ENCODE measurements at places on chromosomes 16 and 17.

DNA sequence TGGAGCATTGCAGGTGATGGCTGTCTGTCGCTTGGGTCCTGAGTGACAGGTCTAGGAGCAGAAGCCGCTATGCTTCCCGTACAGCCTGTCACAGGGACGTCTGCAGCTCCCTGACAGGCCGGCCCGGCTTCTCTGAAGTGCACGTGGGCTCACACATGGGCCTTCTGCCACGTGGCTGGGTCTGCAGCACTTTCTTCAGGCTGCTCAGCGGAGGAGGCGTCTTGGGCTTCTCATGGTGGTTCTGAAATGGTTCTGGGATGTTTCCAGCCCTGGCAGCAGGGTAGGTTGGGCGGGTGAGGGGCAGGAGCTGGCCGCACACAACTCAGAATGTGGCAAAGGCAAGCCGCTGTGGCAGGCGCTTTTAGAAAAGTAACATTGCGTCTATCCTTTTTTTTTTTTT lies 80.3 kb upstream of the ZNF750 start:
- no peak for DNase-seq

DNA sequence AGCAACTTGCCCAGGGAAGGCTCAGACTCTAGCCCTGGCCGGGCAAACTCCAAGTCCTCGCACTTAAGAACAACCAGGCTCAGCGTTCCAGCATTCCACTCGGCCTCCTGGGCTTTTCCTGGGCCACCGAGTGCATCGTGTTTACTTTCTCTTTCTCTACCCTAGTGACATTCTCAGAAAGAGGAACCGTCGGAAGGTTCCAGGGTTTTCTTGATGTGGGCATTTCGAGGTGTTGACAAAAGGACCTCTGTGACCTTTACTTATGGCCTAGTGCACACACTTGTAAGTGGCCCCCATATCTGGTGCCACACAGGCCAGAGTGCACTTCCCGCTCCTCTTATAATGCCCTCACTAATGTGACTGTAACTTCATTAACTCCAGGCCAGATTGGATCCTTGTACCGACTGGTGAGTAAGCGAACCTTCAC lies 3.1 kb upstream of the BANP start:
- DNase-seq = no peak

DNA sequence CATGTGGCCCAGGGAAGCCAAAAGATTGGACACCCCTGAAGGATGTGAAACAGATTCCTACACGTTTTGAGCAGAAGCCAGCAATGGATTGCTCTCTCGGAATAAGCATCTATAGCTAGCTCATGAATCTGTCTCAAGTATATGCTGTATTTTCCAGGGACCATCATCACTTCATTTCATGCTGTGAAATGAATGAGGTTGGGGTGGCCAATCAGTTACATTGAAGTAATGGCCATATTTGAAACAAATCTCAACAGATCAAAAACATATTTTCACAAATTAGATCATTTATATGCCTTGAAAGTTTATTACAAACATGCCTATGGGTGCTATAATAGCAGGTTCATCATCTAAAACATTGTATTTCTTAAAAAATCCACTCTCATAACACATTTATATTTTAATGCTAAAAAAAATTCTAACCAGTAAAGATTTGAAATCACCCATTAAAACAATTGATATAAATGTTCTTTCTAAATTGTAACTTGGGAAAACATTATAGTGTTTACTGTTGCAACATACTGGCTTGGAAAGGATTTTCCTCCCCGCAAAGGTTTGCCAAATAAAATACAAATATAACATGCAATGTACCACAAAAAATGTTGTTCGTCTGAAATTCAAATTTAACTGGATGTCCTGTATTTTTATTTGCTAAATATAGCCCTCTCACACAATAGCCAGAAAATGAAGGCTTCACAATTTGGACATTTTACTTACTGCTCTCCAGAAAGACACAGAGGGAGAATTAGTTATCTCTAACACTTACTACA lies 743.6 kb downstream of the KCNJ2 start:
- DNase-seq = no peak

GRCh38 chr17:40041196-40041595 lies 13.0 kb downstream of the MED24 start:
- no peak for DNase-seq

DNA sequence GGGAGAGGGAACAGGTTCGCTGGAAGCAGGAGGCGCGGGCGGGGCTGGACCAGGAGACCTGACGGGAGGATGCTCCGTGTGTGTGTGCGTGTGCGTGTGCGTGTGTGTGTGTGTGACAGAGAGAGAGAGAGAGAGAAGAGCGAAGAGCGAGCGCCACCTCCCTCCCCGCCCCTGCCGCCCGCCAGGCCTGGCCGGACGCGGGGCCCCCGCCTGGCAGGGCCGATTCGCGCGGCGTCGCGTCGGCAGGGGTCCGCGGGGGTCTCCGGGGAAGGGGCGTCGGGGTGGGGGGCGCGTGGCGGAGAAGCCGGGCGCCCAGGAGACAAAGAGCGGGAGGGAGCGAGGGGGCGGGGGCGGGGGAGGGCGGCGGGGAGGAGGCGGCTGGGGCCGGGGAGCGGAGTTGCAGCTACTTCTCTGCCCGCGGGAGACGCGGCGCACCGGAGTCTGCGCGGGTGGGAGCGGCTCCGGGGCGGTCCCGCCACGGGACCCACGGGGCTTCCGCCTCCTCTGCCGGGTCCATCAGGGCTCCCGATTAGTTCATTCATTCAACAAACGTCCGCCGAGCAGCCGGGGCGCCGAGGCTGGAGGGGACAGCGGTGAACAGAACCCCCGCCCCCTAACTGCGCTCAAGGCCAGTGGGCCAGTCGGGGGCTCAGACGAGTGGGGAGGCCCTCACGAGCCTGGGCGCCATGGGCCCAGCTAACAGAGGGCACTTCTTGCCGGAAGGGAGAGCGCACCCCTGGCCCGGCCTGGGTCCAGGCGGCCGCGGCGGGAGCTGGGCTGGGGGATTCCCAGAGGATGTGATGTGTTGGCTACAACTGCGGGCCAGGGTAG lies at the start of gene SAMD14:
SAMD14 (minus strand) TSS at position 433 of the 831 bp plus-strand sequence. CDS start 5,201 bp downstream, outside the sequence.
- DNase-seq = peak; percentile 83

- DNase-seq = no peak
These were observed 30.1 kb upstream of the DDX52 start for GRCh38 chr17:37673386-37673785.

DNA sequence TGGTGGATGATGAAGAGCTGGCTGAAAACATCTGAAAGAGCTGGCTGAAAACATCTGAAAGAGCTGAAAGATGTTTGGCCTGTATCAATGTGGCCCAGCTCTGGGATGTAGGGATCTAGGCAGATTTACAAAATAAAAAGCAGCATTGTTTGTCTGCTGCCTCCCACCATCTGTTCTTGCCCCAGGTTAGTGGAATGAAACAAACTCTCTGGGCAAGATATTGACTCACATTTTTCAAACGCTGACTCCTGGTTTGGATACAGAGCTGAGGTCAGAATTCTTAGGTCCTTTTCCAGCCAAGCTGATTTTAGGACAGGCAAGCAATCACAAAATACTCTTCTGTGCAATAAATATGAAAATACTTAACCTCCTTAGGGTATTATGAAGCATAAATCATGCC lies 139.0 kb downstream of the STX8 start:
- DNase-seq = no peak

- peak; percentile 29 for DNase-seq
These were observed 2.3 kb upstream of the PAQR4 start for GRCh38 chr16:2966808-2967191.

GRCh38 chr16:70649300-70649699 lies 2.9 kb downstream of the IL34 start:
- no peak for DNase-seq

- peak; percentile 85 for DNase-seq
These were observed at the start of gene RASL10B for GRCh38 chr17:35731239-35731916. TSS of gene RASL10B (plus strand) at chr17:35731639. CDS start at chr17:35735185, 3,546 bp downstream.

DNA sequence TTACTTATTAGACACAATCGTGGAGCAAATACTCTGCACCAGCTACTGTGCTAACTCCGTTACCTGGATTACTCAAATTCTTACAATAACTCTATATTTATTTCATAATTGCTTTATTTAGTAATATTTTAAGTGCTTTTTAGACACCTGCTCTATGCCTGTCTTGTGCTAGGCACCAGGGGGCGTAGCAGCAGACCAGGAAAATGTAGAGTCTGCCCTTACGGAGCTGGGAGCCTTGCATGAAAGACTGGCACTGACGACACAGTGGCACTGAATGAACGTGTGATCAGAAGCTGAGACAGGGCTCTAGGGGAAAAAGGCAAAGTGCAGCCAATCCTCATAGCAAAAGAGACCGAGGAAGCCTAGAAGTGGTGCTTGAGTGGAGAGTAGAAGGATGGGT lies 486.5 kb downstream of the CDH13 start:
- peak; percentile 59 for DNase-seq

- DNase-seq = peak; percentile 50
These were observed 185.3 kb downstream of the TMEM132E start for GRCh38 chr17:34764716-34765115.

DNA sequence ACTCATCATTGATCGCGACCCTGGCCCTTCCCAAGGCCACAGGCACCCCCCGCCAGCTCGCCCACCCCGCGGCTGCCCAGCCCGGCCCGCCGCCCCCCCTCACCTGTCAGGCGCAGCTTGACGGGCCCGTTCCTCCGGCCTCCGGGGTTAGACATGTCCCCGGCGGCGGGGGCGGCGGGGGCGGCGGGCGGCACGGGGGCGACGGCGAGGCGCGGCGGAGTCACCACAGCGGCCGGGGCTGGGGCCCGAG lies 456 bp downstream of the SMURF2 start:
- DNase-seq = no peak

DNA sequence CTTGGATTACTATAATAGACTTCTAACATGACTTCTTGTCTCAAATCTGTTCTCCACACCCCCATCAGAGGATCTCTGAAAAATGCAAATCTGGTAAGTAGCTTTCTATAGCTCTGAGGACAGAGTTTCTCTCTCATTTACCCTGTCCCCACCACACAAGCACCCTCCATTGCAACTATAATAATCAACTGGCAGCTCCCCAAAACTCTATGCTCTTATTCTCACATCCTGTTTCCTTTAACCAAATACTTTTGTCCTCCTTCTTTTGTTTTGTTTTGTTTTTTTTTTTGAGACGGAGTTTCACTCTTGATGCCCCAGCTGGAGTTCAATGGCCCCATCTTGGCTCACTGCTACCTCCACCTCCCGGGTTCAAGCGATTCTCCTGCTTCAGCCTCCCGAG lies 73.4 kb downstream of the HELZ start:
- DNase-seq = no peak

DNA sequence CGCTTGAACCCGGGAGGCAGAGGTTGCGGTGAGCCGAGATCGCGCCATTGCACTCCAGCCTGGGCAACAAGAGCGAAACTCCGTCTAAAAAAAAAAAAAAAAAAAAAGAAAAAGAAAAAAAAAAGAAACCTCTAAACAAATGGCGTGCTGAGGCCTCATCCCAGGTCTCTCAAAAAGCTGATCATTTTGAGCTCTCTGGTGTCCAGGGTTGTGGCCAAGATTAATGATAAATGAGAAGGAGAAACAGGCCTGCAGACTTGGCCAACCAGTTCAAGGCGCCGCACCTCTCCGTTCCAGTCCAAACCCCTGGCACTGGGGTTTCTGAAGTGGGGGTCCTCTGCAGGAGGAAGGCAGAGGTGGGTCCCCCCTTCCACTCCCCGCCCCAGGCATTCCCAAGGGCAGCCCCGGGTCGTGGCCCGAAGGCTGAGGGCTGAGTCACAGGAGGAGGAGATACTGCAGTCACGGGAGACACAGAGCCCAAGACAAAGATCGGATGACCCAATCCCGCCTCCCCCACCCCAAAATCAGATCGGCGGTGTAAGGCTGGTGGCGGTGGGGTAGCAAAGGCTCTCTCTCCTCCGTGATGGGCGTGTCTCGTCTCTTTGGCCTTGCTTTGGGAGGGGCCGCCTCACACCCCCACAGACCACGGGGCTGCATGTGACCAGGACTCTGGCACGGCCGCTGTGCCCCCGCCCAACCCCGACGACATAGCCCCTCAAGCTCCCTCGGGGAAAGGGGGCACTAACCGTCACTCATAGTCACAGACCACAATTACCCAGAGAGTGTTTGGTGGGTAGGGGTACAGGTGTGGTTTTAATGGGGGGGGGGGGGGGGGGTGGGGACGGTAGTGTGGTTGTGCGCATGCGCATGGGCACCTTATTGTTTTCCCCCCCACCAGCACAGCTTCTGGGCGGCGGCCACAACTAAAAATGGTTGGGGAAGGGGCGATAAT lies 1.1 kb downstream of the VAT1 start:
- peak; percentile 64 for DNase-seq

DNA sequence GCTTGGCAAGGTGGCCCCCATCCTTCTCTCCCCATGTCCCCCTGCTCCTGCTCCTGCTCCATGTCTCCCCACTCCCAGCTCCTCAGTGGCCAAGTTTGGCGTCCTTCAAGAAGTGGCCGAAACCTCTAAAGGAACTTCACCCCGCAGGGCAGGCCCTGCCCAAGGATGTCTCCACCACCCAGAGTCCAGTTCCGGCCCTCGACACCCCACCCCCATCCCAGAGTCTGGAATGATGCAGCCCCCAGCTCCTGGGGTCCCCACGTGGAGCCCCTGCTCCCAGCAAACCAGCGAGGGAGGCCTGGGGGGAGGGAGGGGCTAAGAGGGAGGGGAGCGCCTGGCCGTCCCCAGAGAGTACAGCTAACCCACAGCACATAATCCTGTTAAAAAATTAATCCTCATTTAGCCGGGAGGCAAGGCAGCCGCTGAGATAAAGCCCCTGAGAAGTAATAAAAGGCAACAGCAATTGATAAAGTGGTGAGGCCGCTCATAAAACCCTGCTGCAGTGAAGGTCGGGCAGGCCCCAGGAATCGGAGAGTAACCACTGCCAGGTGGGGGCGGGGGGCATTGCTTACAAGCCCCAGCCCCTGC lies 9.9 kb upstream of the ENPP7 start:
- no peak for DNase-seq

- peak; percentile 67 for DNase-seq
These were observed 51.8 kb downstream of the CA10 start for GRCh38 chr17:52106638-52107261.

DNA sequence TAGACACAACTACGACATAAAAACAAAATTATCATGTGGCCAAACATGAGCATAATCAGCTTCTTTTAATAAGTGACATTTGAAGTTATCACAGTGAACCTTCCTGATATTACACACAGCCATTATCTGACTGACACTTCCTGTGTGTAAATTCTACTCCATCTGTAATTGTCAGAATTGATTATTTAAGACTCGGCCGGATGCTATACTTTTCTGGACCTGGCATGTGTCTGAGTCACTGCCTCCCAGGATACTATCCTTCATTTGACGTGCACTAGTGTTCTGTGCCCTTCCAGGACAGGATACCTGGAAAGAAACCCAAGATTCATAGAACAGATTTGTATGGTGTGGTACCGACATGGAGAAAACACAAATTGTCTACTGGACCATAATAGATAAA lies 242.0 kb downstream of the HS3ST3A1 start:
- no peak for DNase-seq

GRCh38 chr17:36980280-36980761 lies 31.6 kb downstream of the AATF start:
- peak; percentile 19 for DNase-seq

All from neural progenitor cell (in vitro differentiated cells).